ENCODE measurements at places on chromosomes 1 and 21.

DNA sequence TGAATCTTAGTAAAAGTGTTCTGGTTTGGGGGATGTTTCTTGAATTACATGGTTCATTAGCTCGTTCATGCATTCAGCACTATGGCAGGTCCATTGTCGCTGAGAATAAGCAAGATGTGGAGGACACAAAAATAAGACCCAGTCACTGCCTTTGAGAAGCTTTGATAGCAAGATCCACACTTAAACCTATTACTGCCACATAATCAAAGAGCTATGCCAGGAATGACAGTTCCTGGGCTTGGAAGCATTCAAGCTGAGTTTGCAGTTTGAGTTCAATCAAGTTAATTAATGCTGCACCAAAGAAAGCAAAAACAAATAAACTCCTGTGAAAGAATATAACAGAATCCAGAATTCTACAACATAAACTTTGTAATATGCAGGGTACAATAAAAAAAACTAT is 131.8 kb downstream of the MIS18A start:
- no peak for DNase-seq

- peak; percentile 40 for DNase-seq
Measured at GRCh38 chr21:42463861-42464515, 32.0 kb downstream of the RSPH1 start.

GRCh38 chr1:214012418-214012817 is 24.6 kb downstream of the PROX1 start:
- DNase-seq, result peak; percentile 48

- DNase-seq, result no peak
Measured at GRCh38 chr1:24936684-24937083, 6.6 kb upstream of the RUNX3 start.

DNA sequence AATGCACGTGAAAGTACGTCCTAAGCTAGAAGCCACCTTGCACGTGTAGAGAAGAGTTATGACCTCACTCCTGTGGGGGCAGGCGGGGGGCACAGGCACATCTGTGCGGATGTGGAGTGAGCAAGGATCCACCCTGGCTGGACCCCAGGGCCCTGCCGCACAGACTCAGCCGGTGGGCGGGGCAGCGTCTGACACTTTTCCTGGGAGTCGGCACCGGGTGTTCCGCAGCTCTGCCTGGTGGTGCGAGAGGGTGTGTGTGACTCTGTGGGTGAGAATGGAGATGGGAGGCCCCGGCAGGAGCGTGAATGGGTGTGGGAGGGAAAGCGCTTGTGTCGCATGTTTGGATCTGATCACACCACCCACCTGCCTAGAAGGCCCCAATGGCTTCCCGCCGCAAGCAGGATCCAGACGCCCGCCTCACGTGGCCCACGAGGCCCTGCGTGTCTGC is 29.5 kb downstream of the RAP1GAP start:
- no peak for DNase-seq

- DNase-seq, result peak; percentile 94
Measured at GRCh38 chr1:36224537-36225282, 467 bp downstream of the THRAP3 start.

- no peak for DNase-seq
Measured at GRCh38 chr1:226974544-226975258, 34.6 kb downstream of the COQ8A start.

DNA sequence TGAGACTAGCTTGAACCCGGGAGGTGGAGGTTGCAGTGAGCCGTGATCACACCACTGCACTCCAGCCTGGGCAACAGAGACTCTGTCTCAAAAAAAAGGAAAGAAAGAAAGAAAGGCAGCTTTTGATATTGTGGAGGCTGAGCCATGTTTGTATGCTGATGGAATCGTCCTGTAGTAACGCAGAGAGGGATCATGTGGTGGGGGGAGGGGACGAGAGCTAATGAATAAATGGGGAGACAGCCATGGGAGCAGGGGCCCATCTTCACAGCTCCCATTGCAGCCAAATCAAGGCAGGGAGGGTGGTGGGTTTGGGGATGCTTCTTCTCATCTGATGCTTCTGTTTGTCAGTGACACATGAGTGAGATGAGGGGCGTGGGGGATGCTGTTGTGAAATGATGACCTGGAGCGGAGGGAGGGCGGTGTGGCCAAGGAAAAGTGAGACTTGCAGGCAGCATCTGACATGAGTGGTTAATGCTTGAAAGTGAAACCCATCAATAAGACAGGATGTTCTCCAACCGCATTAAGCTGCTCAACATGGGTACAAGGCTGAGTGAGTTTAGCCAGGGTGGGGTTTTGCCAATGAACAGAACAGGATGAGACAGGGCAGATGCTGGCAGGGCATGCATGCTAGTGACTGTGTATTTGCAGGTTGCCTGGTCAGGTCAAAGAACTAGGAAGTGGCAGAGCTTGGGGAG is 16.7 kb downstream of the SPATA21 start:
- no peak for DNase-seq

DNA sequence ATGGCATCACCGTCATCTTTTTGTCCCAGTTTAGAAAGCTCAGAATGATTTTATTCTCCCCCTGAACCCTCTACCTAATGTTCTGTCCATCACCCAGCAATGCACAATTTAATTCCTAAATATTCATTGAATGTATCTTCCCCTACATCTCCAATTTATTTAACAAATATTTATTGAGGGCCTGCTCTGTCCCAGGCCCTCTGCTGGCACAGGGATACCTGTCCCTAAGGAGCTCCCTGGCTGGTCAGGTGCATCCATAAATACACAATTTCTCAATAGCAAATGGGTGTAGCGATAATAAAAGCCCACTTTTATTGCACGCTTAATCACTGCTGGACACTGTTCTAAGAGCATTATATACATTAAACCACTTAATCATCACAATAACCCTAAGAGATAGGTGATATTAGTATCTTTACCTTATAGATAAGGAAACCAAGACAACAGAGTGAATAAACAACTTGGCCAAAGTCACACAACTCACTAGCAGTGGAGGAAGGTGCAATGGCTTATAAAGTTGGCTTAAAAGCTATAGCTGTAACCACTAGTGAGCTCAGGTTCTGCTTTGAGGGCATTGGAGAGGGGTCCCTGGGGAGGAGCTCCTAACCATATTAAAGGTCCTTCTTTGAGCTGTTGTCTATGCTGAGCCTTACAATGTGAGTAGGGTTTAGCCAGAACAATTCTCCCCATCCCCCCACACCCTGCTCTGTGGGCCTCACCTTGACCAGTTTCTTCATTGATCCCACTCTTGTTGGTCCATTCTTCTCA is 126.3 kb upstream of the JUN start:
- no peak for DNase-seq

DNA sequence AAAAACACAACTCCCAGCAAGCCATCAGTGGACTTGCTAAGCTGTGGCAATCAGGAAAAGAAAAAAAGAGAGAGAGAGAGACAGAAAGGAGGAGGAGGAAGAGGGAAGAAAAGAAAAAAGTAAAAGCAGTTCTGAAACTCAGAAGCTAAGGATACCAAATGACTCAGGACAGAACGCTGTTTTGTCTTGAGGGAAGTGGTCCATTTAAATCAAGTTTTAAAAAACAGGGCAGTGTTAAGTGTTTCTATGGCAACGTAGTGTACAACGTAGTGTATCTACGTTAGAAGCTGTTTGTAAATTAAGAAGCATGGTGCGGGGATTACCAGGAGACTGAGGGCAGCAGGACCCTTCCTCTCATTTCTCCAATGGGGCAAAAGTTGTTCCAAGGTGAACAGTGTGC is 5.8 kb downstream of the ADORA3 start:
- no peak for DNase-seq

- no peak for DNase-seq
Measured at GRCh38 chr1:45172005-45172404, 34.4 kb downstream of the ZSWIM5 start.

Measured in RKO (cell line).